Stomach (tissue), 19 donors: ENCODE measurements at places on chromosomes 16 and 17. TPM values are rescaled to one million over a fixed set of nuclear protein-coding genes. Genes with fewer than 3 reads are reported as not detected.

Gene MYH8
- total RNA-seq = not detected

Gene KRT20
- 72.0 TPM for total RNA-seq

Gene PYCARD
- total RNA-seq = 29.8 TPM

Gene C16orf86
- 3.5 TPM for total RNA-seq

Gene TXNL4B
- 11.2 TPM for total RNA-seq

Gene DLX4
- not detected for total RNA-seq

Gene WNT9B
- total RNA-seq = not detected
